ENCODE measurements at places on chromosomes 11 and 22. TPM values are rescaled to one million over a fixed set of nuclear protein-coding genes. Genes with fewer than 3 reads are reported as not detected.

DNA sequence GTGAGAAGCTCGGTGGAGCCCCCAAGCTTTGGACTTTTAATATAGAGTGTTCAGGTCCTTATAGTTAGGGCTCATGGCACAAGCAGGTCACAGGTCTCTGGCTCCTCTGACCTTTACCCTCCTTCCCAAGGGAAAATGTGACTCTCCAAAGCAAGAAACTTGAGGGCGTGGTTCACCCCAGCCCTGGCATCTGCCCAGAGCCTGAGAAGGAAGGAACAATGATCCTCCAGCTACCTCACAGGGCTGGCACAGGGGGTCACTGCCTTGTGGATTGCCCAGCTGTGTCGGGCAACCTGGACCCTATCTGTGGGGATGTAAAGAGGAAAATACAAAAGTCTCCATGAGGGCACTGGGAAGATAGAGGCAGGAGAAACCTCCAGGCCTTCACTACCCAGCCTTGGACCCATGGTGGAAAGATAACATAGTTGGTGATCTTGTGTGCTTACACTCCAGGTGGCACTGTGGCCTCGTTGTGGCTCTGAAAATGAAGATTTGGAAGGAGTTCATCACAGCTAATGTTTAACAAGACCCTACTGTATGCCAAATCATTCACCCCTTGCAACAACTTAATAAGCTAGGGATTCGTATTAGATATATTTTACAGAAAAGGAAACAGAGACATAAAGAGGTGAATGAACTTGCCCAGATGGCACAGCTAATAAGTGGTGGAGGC lies 3.8 kb upstream of the ZNF195 start:
- peaks cover 3% of the 10 kb centered on the region for H3K4me1 ChIP-seq
- no peak for DNase-seq
- H3K36me3 ChIP-seq, result peaks cover 57% of the 10 kb centered on the region

GRCh38 chr22:44567846-44568493 lies 69.9 kb upstream of the RTL6 start:
- no peaks in the 10 kb centered on the region for H3K4me1 ChIP-seq
- no peak overlapping the region for H3K27ac ChIP-seq
- H3K4me3 ChIP-seq, result no peak overlapping the region
- peak; percentile 47 for DNase-seq
- peaks cover 37% of the 10 kb centered on the region for H3K27me3 ChIP-seq

UBQLNL gene
- total RNA-seq, result 0.20 TPM

GRCh38 chr22:38164551-38164918 lies 17.1 kb downstream of the PLA2G6 start:
- H3K4me1 ChIP-seq, result peaks cover 57% of the 10 kb centered on the region
- H3K36me3 ChIP-seq, result no peaks in the 10 kb centered on the region
- no peaks in the 10 kb centered on the region for H3K27me3 ChIP-seq

OR5AR1 gene
- total RNA-seq, result not detected

- H3K36me3 ChIP-seq, result no peaks in the 10 kb centered on the region
- no peak overlapping the region for H3K27ac ChIP-seq
- no peak overlapping the region for H3K4me3 ChIP-seq
- no peaks in the 10 kb centered on the region for H3K4me1 ChIP-seq
- peaks cover 7% of the 10 kb centered on the region for H3K27me3 ChIP-seq
Measured at GRCh38 chr11:33590441-33590840, 110.2 kb downstream of the C11orf91 start.

UPB1 gene
- total RNA-seq, result not detected

DNA sequence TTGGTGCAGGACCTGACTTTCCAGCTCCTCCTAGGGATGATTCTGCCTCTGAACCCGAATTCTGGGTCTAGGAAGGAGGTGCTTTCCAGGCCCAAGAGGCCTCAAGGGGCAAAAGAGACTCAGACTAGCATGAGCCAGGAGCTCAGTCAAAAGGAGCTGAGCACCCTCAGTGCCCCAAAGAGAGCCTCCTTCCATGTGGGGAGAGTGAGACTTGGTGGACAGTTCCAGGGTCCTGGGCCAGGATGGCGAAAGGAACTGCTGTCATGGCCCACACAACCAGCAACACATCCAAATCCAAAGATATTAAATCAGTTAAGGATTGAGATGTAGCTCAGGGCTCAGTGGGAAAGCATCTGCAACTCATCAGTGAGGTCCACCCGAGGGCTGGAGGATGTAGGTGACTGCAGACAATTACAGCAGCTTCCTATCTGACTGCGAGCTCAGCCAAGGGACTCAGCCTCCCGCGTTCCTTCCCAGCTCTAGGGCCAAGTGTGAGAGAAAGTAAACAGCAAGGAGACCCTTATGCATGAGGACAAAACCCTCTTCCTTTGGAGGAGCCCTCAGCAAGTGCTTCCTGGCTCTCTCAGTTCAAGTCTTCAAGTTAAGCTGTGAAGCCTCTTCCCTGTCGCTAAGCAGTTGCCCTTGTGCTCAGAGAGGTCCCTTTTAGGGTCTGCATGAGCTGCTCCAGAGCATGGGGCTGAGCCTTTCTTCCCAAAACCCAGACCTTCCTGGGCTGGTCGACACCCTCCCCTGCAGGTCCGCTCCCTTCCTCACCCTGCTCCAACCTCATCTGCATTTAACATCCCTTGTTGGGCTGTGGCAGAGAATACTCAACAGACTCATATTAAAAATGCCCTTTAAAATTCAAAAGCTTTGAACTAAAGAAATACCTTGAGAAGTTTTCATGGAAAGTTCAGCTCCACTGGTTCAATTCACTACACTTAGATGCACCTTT lies 35.8 kb downstream of the C11orf58 start:
- H3K36me3 ChIP-seq, result no peaks in the 10 kb centered on the region
- peaks cover 6% of the 10 kb centered on the region for H3K4me1 ChIP-seq
- peak; percentile 3 for DNase-seq
- H3K27me3 ChIP-seq, result peaks cover 30% of the 10 kb centered on the region
- no peak overlapping the region for H3K27ac ChIP-seq

GRCh38 chr11:69166218-69167115 lies 10.7 kb downstream of the SMIM38 start:
- H3K27ac ChIP-seq, result no peak overlapping the region
- H3K4me1 ChIP-seq, result peaks cover 7% of the 10 kb centered on the region
- no peaks in the 10 kb centered on the region for H3K36me3 ChIP-seq
- peaks cover 37% of the 10 kb centered on the region for H3K27me3 ChIP-seq
- H3K4me3 ChIP-seq, result no peak overlapping the region

DNA sequence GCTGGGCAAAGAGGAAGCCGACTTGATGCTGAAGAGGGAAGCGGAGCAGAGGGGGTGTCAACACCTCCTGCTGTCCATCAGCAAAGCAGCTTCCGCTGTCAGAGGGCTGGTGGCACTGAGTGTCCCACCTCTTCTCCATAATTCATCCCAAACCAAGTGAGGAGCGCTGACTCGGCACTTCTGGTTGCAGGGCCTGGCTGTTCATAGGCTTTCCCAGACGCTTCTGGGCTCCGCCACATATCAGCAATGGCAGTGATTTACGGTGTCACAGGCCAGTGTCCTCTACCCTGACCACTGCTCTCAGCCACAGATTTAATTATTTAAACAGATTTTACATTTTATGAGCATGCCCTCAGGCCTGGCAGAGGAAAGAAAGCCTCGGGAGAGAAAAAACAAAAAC lies 70.1 kb upstream of the TENM4 start:
- DNase-seq, result no peak
- H3K4me1 ChIP-seq, result no peaks in the 10 kb centered on the region
- no peaks in the 10 kb centered on the region for H3K36me3 ChIP-seq
- no peak overlapping the region for H3K4me3 ChIP-seq

DNA sequence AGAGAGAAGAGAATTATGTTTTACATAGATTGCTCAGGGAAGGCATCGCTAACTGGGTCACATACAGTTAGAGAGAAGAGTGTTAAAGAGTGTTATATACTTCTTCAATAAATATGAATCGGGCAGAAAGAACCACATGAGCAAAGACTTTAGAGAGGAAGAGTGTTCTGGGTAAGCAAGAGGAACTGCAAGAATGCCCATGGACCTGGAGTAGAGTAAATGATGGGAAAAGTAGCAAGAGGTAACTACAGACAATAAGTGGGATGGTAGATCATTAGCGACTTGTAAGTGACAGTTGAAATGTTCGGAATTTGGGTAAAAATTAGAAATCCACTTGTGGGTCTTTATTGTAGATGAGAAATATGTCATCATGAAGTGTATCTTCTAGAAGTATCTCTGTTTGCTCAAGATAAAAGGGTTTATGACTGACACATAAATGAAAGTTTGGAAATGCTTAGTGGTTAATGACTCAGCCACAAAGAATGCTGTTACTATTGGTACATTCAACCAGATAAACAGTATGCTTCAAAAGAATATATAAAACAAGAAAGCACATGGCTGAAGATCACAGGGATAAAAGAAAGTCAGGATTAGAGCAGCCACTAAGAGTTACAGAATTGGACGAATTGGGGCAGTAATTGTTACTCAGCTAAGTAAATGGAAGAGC lies 229.3 kb downstream of the CASP12 start:
- H3K27me3 ChIP-seq, result no peaks in the 10 kb centered on the region
- H3K4me3 ChIP-seq, result no peak overlapping the region
- no peak for DNase-seq
- no peaks in the 10 kb centered on the region for H3K4me1 ChIP-seq

- no peak overlapping the region for H3K27ac ChIP-seq
- H3K27me3 ChIP-seq, result peaks cover 17% of the 10 kb centered on the region
- H3K4me1 ChIP-seq, result no peaks in the 10 kb centered on the region
- DNase-seq, result no peak
- no peaks in the 10 kb centered on the region for H3K36me3 ChIP-seq
- H3K4me3 ChIP-seq, result no peak overlapping the region
Measured at GRCh38 chr11:34558673-34559072, 45.1 kb upstream of the ELF5 start.

- H3K27me3 ChIP-seq, result no peaks in the 10 kb centered on the region
- H3K4me1 ChIP-seq, result no peaks in the 10 kb centered on the region
- H3K36me3 ChIP-seq, result no peaks in the 10 kb centered on the region
- no peak overlapping the region for H3K4me3 ChIP-seq
- H3K27ac ChIP-seq, result no peak overlapping the region
Measured at GRCh38 chr11:93498641-93499040, 44.5 kb downstream of the SMCO4 start.

MS4A3 gene
- 28.7 TPM for total RNA-seq

DNA sequence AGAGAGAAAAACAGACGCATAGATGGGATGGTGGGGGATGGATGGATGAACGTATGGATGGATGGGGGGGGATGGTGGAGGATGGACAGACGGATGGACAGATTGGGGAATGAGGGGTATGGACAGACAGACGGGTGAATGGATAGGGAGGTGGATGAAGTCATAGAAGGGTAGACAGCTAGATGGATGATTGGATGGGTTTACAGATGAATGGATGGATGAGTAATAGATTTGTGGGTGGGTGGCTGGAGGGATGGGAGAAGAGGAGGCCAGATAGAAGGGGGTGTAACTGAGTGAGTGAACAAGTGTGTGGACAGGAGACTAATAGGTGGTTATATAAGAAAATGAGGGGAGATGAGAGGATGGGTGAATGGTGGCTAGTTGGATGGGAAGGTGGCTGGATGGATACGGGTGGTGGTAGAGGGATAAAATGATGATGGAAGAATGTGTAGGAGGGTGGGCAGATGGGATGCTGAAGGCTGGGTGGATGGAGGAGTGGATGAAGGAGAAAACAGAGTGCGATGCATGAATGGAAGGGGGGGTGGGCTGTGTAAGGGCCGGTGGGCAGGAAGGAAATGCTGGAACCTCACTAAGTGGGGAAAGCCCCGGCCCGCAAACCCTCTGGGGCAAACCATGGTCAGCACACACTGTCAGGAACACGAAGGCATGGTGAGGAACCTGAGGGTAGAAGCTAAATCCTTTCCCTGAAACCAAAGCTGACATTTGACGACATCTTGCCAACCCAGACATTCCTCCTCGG lies 21.6 kb downstream of the ARVCF start:
- H3K4me3 ChIP-seq, result no peak overlapping the region
- no peaks in the 10 kb centered on the region for H3K36me3 ChIP-seq
- DNase-seq, result no peak
- no peak overlapping the region for H3K27ac ChIP-seq
- H3K4me1 ChIP-seq, result peaks cover 71% of the 10 kb centered on the region

KRTAP5-9 gene
- not detected for total RNA-seq

GRCh38 chr11:80495116-80495515 lies 1054.3 kb upstream of the TENM4 start:
- H3K4me3 ChIP-seq, result no peak overlapping the region
- no peak for DNase-seq
- H3K36me3 ChIP-seq, result no peaks in the 10 kb centered on the region
- no peak overlapping the region for H3K27ac ChIP-seq
- no peaks in the 10 kb centered on the region for H3K27me3 ChIP-seq
- no peaks in the 10 kb centered on the region for H3K4me1 ChIP-seq

DNA sequence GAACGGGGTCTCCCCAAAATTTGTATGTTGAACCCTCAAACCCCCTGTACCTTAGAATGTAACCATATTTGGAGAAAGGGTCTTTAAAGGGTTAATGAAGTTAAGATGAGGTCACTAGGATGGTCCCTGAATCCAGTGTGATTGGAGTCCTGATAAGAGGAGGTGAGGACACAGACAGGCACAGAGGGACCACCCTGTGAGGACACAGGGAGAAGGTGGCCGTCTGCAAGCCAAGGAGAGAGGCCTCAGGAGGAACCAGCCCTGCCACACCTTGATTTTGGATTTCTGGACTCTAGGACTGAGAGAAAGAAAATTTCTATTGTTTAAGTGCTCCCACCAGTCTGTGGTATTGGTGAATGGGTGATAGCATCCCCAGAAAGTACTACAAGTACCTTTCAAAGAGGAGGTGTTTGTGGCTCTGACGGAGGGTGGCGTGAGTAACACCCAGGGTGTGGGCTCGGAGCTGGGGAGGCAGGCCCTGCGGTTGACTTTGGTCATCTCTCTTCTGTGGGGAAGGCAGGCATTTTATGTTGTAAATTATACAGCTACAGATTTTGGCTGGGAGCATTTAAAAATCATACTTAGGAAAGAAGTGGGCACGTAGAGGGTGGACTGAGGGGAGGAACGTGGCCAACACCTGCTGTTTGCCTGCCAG lies 13.8 kb downstream of the MRGPRF start:
- H3K27ac ChIP-seq, result no peak overlapping the region
- DNase-seq, result no peak
- H3K36me3 ChIP-seq, result no peaks in the 10 kb centered on the region
- peaks cover 92% of the 10 kb centered on the region for H3K27me3 ChIP-seq
- no peaks in the 10 kb centered on the region for H3K4me1 ChIP-seq

FGF19 gene
- total RNA-seq, result 0.11 TPM

GRCh38 chr11:32713496-32713895 lies 81.0 kb downstream of the CCDC73 start:
- H3K27ac ChIP-seq, result no peak overlapping the region
- no peaks in the 10 kb centered on the region for H3K27me3 ChIP-seq
- no peaks in the 10 kb centered on the region for H3K36me3 ChIP-seq

CALCA gene
- not detected for total RNA-seq

DNA sequence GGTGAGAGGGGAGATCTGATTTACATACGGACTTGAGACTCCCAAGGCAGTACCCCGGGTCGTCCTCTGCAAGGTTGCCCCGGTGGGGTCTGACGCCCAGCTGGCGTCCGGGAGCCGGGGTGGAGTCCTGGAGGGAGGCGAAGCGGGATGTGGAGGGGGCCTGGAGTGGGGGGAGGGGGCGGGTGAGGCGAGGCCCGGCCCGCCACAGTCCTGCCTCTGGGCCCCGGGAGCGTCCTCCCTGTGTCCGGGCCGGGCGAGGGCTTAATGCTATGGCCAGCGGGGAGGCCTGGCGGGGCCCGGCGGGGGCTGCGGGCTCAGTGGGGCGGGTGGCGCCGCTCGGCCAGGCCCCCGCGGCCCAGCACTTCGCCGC lies 2.4 kb upstream of the MYBPC3 start:
- no peak overlapping the region for H3K27ac ChIP-seq
- no peak for DNase-seq
- no peaks in the 10 kb centered on the region for H3K4me1 ChIP-seq

GRCh38 chr11:95895815-95896214 lies 28.1 kb downstream of the MTMR2 start:
- DNase-seq, result no peak
- no peak overlapping the region for H3K27ac ChIP-seq
- H3K4me3 ChIP-seq, result no peak overlapping the region
- H3K36me3 ChIP-seq, result no peaks in the 10 kb centered on the region
- no peaks in the 10 kb centered on the region for H3K27me3 ChIP-seq
